ENCODE measurements at places on chromosomes 7 and 10.

DNA sequence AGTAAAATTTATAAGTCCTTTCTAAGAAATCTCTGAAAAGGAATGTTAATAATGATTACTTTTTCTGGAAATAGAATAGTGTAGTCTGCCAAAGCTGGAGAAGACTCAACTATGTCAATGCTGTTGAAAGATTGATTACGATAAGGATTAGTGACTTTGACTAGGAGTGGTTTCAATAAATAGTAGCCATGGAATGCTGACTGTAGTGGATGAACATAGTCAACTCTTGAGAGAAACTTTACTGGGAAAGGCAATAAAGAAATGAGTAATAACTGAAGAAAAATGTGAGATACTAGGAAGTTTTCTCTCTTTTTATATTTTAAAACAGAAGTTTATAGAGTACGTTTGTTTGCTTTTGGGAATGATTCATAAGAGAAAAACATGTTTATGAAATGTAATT, 105.0 kb upstream of the CDK13 start:
- DNase-seq, result no peak

- DNase-seq, result no peak
These were observed 56.2 kb downstream of the MRC1 start for GRCh38 chr10:17865351-17865750.

- no peak for DNase-seq
These were observed 658.6 kb downstream of the CCSER2 start for GRCh38 chr10:84987039-84987438.

- DNase-seq, result no peak
These were observed 25.9 kb downstream of the HELLS start for GRCh38 chr10:94571528-94571927.

- DNase-seq, result no peak
These were observed 56.7 kb downstream of the OSBPL3 start for GRCh38 chr7:24923172-24923865.

All from astrocyte (in vitro differentiated cells and primary cell).